Mucosa of descending colon (tissue), 3 donors: ENCODE measurements at places on chromosomes 11 and 22. TPM values are rescaled to one million over a fixed set of nuclear protein-coding genes. Genes with fewer than 3 reads are reported as not detected.

DNA sequence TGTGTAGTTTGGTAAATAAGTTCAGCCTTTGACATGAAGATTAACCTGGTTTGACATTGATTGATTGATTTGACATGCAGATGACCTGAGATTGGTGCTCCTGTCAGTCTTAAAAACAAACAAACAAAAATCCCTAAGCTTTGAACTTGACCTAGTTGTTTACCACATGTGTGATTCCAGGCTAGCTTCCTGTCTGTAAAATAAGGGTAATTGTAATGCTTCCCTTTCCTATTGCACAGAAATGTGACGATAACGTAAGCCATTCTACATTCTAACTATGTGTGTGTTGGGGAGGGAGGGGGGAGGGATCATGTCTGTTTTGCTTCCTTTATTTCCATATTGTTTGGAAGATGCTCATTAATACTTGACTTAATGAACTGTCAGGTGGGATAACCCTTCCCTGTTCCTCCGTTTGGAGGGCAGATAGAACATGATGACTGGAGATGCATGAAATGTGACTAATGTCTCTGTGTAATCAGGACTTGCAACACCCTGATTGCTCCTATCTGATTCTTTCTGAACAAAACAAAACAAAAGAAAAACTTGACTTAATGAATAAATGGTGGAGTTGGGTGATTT is 106.1 kb upstream of the CLMP start:
- DNase-seq = no peak

DNA sequence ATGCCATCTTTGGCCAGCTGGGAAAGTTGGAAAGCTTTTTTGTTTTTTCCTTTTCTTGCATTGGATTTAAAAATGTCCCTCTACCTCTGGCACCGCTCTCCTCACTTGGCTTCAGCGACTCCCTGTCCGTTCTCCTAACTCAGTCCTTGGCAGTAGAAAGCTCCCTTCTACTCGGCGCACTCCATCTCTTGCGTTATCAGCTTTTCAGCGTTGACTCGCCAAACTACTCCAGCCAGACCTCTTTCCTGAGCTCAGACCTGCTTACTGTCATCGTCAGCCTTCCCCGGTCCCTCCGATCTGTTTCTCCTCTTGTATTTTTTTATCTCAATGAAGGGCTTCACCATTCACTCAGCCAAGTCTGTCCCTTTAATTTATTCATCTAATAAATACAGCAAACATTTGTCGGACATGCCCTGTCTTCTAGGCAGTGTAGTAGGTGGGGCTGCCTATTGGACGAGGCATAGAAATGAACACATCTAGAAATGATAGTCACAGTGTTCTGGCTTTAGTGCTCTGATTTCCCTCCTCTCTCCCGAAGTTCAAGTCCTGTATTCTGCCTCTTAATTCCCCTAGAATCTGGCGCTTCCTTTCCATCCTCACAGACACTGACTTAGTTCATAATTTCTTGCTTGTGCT is 839 bp downstream of the CEP164 start:
- no peak for DNase-seq

DNA sequence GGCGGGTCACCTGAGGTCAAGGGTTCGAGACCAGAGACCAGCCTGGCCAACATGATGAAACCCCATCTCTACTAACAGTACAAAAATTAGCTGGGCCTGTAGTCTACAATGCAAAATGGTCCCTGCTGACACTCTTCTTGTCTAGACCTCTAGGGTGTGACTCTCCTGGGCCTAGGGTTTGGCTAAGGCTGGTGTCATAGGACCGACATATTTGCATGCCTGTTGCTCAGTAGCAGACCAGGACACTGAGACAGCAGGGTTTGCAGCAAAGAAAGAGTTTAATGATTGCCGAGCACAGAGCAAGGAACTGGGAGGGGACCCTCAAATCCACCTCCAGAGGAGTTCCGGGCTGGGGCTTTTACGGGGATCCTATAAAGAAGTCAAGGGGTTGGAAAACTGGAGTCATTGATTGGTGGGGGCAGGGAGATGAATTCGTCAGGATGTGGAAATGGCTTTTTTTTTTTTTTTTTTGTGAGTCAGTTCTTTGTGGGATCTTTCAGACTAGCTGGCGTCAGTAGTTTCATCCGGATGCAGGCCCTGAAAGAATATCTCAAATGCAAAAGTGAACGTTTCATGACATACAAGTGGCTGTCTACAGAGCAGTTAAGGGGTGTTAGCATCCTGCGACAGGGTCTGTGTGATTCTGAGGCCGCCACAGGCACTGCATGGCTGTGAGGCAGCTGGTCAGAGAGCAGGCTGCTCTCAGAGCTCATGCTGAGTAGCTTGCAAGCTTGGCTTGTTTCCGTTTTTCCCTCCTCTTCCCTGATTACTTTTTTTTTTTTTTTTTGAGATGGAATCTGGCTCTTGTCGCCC is 27.2 kb upstream of the A4GALT start:
- no peak for DNase-seq

GRCh38 chr11:28231475-28231874 is 123.3 kb downstream of the METTL15 start:
- no peak for DNase-seq

GRCh38 chr22:28440592-28441390 is 238.8 kb downstream of the TTC28 start:
- no peak for DNase-seq

DNA sequence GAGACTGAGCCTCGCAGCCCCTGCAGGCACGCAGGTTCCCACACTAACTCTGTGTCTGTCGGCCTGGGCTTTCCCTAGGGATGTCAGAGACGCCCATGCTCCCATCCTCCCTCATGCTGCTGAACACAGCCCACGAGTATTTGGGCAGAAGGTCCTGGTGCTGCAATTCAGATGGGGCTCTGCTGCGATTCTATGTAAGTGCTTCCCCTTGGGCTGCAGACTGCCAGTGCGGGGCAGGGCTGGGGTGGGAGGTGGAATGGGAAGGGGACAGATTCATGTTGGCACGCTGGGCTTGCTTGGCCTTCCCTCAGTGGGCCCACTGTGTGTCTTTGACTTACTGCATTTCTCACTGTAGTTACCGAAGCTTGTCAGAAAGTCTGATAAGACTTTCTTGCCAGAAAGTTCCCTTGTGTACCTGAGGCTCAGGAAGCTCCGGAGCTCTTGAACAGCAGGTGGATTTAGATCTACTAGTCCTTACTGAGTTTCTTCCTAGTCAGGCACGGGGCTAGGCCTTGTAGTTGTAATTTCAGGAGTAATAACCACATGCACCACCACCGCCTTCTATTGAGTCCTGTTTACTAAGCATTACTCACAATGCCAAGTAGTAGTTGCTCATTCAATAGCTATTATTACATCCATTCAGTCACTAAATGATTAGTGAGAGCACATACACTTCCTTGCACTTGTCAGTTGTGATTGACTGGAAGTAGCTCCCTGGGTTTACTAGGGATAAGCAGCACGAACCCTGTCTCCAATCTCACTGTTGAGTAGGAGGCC is 65.2 kb downstream of the CABIN1 start:
- DNase-seq = no peak

- no peak for DNase-seq
Observed at GRCh38 chr11:104464691-104465090, 300.7 kb upstream of the PDGFD start.

- DNase-seq = no peak
Observed at GRCh38 chr22:48901324-48901723, 926.3 kb downstream of the BRD1 start.

- no peak for DNase-seq
Observed at GRCh38 chr22:48748113-48748859, 1079.4 kb downstream of the BRD1 start.

The A4GALT gene
- total RNA-seq = 9.3 TPM

The TIMP3 gene
- total RNA-seq = 14.4 TPM

The OR5B12 gene
- not detected for total RNA-seq

The DDTL gene
- total RNA-seq = not detected

The C22orf42 gene
- not detected for total RNA-seq
